ENCODE measurements at places on chromosomes 12 and 14.

- H3K27ac ChIP-seq = peak overlapping the region; percentile 83
- no peak for DNase-seq
- H3K36me3 ChIP-seq = no peaks in the 10 kb centered on the region
Measured at GRCh38 chr14:52069307-52070050, 620 bp upstream of the NID2 start.

GRCh38 chr12:121512561-121512960, 68.3 kb downstream of the KDM2B start:
- no peak overlapping the region for H3K4me3 ChIP-seq
- no peaks in the 10 kb centered on the region for H3K4me1 ChIP-seq
- H3K27me3 ChIP-seq = no peaks in the 10 kb centered on the region
- H3K36me3 ChIP-seq = peaks cover 51% of the 10 kb centered on the region

GRCh38 chr14:79781882-79782281, 429.4 kb downstream of the DIO2 start:
- no peaks in the 10 kb centered on the region for H3K4me1 ChIP-seq
- H3K27ac ChIP-seq = no peak overlapping the region
- no peak for DNase-seq
- no peaks in the 10 kb centered on the region for H3K27me3 ChIP-seq
- H3K4me3 ChIP-seq = no peak overlapping the region

DNA sequence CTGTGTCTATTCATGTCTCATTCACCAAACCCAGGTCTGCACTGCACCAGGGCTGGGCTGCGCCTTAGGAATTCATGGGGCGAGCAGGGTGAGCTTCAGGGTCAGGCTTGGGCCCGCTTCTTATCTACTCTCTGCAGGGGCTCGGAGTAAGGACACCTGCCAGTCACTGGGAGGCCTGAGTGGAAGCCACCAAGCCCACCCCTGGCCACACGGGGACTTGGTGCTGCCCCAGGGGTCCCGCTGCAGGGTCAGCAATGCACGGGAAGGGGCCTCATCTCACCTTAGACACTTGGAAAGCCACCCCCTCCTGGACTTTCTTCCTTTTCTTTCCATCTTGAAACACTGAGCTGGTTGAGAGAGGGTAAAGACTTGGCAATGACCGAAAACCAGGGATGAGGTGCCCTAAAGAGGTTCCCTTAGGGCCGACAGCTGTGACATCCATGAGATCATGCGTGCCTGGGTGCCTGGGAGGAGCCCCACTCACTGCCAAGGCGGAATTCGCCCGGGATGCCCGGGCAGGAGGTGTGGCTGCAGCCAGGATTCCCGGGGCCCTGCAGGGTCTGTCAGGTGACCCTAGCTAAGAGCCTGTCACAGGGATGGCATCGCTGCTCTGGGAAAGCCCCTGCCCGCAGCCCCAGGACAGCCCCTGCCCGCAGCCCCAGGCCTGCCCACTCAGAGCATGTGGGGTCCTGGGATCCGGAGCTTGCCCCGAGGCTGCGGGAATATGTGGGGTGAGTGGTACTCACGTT, 45.5 kb upstream of the EML1 start:
- peak overlapping the region; percentile 42 for H3K27ac ChIP-seq
- peaks cover 58% of the 10 kb centered on the region for H3K4me1 ChIP-seq
- DNase-seq = no peak
- no peaks in the 10 kb centered on the region for H3K27me3 ChIP-seq

DNA sequence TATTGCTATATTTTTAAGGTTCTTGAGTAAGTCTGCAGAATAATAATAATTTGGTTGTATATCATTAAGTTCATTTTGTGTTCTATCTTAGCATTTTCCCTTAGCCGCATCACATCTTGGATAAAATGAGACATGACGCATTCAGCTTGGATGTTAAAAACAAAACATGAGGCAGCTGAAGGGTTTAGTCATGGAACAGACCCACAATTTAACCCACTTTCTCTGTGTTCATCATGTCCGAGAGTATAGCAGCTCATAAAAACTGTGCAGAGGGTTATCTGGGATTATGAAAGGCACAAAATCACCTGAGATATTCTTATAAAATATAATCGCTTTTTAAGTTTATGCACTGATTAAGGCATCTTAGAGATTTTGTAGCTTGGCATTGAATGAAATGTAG, 219.3 kb downstream of the TRHDE start:
- H3K4me1 ChIP-seq = no peaks in the 10 kb centered on the region
- peak; percentile 83 for DNase-seq
- no peaks in the 10 kb centered on the region for H3K27me3 ChIP-seq
